Glutamatergic neuron (in vitro differentiated cells): ENCODE measurements at places on chromosomes 6 and 20.

GRCh38 chr6:56382416-56382940 is 135.1 kb upstream of the COL21A1 start:
- H3K4me3 ChIP-seq = no peak overlapping the region
- H3K27ac ChIP-seq = no peak overlapping the region
- no peaks in the 10 kb centered on the region for H3K27me3 ChIP-seq

DNA sequence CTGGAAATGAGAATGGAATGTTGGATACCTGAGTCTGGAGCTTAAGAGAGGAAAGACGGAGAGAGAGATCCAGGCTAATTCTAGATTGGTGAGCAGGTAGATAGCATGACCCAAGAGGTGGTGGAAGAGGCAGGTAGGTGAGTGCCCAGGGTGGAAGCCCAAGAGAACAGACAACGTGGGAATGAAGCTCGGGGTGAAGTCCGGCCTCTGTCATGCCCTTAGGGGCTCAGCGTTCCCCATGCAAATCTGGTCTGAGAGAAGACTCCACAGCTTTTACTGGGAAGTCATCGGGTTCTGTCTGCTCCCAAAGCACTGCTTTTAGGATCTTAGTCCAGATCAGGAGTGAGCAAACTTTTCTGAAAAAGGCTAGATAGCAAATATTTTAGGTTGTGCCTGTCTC is 3.6 kb downstream of the NELFCD start:
- peak overlapping the region; percentile 19 for H3K4me3 ChIP-seq
- H3K27me3 ChIP-seq = peaks cover 5% of the 10 kb centered on the region
- peaks cover 30% of the 10 kb centered on the region for H3K4me1 ChIP-seq
- DNase-seq = no peak

DNA sequence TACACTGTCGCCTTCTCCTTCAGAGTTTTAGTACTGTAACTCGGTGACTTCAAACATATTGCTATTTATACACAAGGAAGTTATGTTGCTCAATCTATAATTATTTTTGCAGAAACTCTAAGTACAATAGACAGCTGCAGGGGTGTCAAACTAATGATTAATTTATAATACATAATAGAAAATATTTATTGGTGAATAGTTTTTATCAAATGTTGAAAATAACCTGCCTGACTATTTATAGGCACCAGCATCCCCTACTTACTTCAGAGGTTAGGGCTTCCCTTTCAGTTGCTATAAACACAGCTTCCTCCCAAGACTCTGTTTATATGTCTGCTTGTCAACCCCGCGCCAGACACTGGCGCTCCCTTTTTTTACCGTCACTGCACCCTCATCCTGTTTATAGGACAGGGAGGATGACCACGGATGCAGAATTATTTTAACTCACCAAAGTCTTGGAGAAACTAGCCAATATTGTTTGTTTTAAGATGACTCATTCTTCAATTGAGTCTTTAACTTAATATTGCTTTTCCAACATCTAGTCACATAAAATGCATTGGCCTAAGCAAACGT is 225.0 kb downstream of the ALDH8A1 start:
- DNase-seq = no peak
- H3K27ac ChIP-seq = no peak overlapping the region
- H3K27me3 ChIP-seq = no peaks in the 10 kb centered on the region

DNA sequence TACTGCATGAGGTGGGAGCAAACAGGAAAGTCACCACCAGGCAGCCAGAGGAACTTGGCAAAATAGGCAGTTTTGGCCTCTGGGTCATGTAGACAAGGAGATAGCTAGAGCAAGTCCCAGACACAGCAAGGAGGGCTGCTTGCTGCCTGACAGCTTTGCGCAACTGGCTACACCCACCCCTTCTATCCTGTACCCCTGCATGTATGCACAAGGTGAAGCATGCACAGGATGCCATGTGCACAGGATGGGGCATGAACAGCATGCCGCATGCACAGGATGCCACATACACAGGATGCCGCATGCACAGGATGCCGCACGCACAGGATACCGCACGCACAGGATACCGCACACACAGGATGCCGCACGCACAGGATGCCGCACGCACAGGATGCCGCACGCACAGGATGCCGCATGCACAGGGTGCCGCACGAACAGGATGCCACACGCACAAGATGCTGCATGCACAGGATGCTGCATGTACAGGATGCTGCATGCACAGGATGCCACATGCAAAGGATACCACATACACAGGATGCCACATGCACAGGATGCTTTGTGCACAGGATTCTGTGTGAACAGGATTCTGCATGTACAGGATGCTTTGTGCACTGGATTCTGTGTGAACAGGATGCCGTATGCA is 104.9 kb upstream of the IYD start:
- H3K4me1 ChIP-seq = peaks cover 16% of the 10 kb centered on the region
- DNase-seq = no peak
- H3K36me3 ChIP-seq = no peaks in the 10 kb centered on the region
- H3K27ac ChIP-seq = no peak overlapping the region

DNA sequence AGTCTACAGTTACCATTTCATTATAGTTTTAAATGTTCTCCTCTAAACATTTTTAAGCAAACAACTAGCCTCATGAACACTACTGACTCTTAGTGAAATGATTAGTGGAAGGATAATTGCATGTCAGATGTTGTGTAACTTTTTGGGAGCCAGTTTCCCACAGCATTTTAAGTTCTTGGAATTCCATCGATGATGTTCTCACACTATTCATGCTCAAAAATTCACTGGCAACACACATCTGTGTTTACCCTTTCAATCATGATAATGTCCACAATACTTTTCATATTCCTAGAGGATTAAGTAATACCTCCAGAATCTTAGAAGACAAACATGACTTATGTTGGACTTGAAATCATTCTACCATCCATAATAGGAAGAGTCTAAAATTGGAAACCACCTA is 678.1 kb upstream of the ID4 start:
- H3K4me1 ChIP-seq = no peaks in the 10 kb centered on the region
- no peaks in the 10 kb centered on the region for H3K27me3 ChIP-seq
- H3K36me3 ChIP-seq = no peaks in the 10 kb centered on the region

DNA sequence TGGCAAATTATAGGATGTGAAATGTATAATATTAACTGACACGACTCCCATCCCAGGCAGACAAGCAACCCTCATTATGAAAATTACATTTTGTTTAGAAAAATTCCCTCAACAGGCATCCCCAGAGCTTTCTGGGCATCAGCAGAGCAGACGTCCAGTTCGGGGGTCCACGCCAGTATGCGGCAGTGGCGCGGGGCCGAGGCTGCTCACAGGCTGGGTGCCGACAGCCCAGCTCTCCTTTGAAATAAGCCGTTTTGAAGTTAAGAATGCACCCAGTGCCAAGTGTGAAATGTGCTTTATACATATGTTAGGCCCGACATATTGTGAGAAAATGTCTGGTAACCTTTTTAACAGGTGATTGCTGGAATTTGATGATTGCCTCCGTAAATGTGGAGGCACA is 50.4 kb downstream of the RPP40 start:
- H3K36me3 ChIP-seq = peaks cover 15% of the 10 kb centered on the region
- no peak for DNase-seq
- H3K27ac ChIP-seq = no peak overlapping the region
- H3K27me3 ChIP-seq = peaks cover 4% of the 10 kb centered on the region
- peaks cover 8% of the 10 kb centered on the region for H3K4me1 ChIP-seq
- no peak overlapping the region for H3K4me3 ChIP-seq

- no peaks in the 10 kb centered on the region for H3K36me3 ChIP-seq
- DNase-seq = no peak
- no peak overlapping the region for H3K4me3 ChIP-seq
- peaks cover 42% of the 10 kb centered on the region for H3K4me1 ChIP-seq
- H3K27ac ChIP-seq = no peak overlapping the region
- H3K27me3 ChIP-seq = peaks cover 2% of the 10 kb centered on the region
Measured at GRCh38 chr20:49674383-49675352, 39.0 kb downstream of the B4GALT5 start.

GRCh38 chr20:37230200-37230599 is 31.4 kb downstream of the GHRH start:
- H3K27me3 ChIP-seq = peaks cover 3% of the 10 kb centered on the region
- DNase-seq = no peak
- no peak overlapping the region for H3K27ac ChIP-seq
- no peak overlapping the region for H3K4me3 ChIP-seq
- H3K36me3 ChIP-seq = peaks cover 6% of the 10 kb centered on the region

DNA sequence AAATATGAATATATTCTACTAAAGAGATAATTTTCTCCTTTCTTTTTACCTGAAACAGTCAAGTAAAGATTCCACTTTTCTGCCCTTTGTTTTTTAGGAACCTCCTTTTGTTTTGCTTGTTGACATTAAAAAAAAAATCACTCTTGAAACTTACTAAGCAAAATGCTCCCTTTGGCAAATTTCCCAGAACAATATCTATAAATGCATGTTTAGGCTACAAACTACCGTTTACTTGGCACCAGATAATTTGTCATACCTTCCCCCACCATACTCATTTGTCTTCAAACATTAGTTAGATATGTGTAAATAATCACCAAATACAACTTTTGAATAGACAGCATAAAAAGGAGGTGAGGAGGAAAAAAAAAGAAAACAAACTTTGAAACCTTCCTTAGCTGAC is 604.7 kb downstream of the RFPL4B start:
- no peak overlapping the region for H3K4me3 ChIP-seq
- H3K27me3 ChIP-seq = no peaks in the 10 kb centered on the region
- H3K4me1 ChIP-seq = no peaks in the 10 kb centered on the region
- no peak overlapping the region for H3K27ac ChIP-seq
- no peaks in the 10 kb centered on the region for H3K36me3 ChIP-seq

DNA sequence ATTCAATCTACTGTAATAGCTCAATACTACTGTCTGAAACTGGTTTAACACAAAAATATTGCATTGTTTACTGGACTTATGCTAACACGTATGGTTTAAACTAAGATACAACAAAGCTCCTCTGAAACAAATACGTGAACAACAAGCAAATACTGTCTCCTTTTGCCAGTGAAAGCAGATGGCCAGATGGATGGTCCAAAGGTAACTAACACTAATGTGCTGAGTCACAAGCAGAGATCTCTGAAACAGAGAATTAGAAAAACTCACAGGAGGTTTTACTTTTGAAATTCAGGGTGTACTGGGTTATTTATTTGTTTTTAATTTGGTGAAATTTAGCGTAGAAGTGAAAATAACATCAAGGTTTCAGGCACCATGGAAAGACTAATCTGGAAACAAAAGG is 124.3 kb upstream of the SOX4 start:
- no peak for DNase-seq
- peaks cover 4% of the 10 kb centered on the region for H3K27me3 ChIP-seq
- H3K27ac ChIP-seq = peak overlapping the region; percentile 56
- H3K4me3 ChIP-seq = no peak overlapping the region
- H3K4me1 ChIP-seq = peaks cover 14% of the 10 kb centered on the region

GRCh38 chr6:84050408-84050807 is 16.8 kb downstream of the MRAP2 start:
- H3K27me3 ChIP-seq = peaks cover 15% of the 10 kb centered on the region
- H3K4me3 ChIP-seq = no peak overlapping the region
- H3K27ac ChIP-seq = peak overlapping the region; percentile 52
- peaks cover 39% of the 10 kb centered on the region for H3K4me1 ChIP-seq
- DNase-seq = no peak

- no peaks in the 10 kb centered on the region for H3K27me3 ChIP-seq
- no peaks in the 10 kb centered on the region for H3K36me3 ChIP-seq
- no peaks in the 10 kb centered on the region for H3K4me1 ChIP-seq
- no peak overlapping the region for H3K4me3 ChIP-seq
Measured at GRCh38 chr6:161866570-161866969, 592.7 kb upstream of the AGPAT4 start.

- H3K4me3 ChIP-seq = no peak overlapping the region
- H3K27ac ChIP-seq = no peak overlapping the region
- H3K27me3 ChIP-seq = peaks cover 1% of the 10 kb centered on the region
Measured at GRCh38 chr6:149168968-149169367, 148.5 kb upstream of the TAB2 start.

- H3K4me3 ChIP-seq = no peak overlapping the region
- peaks cover 14% of the 10 kb centered on the region for H3K4me1 ChIP-seq
- no peak overlapping the region for H3K27ac ChIP-seq
- no peaks in the 10 kb centered on the region for H3K36me3 ChIP-seq
- no peaks in the 10 kb centered on the region for H3K27me3 ChIP-seq
Measured at GRCh38 chr6:16121339-16121738, 7.5 kb upstream of the MYLIP start.

DNA sequence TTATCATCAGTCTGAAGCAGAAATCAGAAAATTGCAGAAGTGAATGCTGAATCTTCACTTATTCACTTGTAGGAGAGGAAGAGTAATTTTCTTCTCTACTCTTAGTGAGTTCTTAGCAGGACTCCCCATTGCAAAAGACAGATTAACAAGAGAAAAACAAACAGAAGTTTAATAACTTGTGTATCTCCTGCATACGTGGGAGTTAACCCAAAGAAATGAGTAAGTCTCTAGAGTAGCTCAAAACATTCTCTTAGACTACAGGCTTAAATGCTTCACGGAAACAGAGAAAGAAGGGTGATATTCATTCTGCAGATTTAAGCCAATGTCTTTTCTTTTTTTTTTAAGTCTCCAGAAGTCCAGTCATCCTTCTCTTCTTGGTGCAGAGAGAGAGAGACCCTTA is 97.9 kb upstream of the TMEM181 start:
- no peak overlapping the region for H3K27ac ChIP-seq
- peaks cover 4% of the 10 kb centered on the region for H3K27me3 ChIP-seq
- H3K4me3 ChIP-seq = no peak overlapping the region
- no peaks in the 10 kb centered on the region for H3K36me3 ChIP-seq

DNA sequence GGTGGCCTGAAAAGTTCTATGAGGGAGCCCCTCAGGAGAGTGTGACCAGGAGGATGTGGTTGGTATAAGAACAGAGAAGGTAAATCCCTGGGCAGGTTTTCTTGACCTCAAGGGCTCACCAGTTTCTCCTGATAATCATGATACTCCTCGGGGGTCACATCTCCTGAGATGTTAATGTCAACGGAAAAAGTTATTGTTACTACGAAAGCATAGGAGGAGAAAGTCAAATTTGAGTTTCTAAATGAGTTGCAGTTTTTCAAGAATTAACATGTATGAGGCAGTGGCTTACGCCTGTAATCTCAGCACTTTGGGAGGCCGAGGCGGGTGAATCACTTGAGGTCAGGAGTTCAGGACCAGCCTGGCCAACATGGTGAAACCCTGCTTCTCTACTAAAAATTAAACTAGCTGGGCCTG is 23.4 kb downstream of the MGME1 start:
- no peak overlapping the region for H3K27ac ChIP-seq
- peaks cover 3% of the 10 kb centered on the region for H3K4me1 ChIP-seq
- H3K36me3 ChIP-seq = no peaks in the 10 kb centered on the region
- no peak for DNase-seq

DNA sequence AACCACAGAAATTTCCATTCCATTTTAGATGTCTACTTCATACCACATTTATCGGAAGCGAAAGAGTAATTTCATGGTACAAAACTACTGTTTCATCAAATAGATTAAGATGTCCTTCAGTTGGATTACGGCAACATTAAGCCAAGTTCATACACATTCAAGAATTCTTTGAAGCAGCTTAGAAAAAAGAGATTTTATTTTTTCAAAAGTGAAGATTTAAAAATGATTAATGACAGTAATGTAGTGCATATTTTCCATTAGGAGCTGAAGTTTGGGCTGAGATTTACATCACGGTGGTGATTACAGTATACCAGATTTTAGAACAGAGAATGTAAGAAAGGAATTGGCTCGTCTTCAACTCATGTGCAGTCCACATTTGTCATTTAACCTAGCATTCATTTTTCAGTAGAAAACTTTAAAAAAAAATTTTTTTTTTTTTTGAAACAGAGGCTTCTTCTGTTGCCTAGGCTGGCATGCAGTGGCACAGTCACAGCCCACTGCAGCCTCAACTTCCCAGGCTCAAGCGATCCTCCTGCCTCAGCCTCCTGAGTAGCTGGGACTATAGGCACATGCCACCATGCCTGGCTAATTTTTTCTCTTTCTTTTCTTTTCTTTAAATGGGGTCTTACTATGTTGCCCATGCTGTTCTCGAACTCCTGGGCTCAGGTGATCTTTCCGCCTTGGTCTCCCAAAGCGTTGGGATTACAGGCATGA is 1.9 kb downstream of the SYNJ2 start:
- H3K4me3 ChIP-seq = peak overlapping the region; percentile 39
- no peak overlapping the region for H3K27ac ChIP-seq
- peaks cover 10% of the 10 kb centered on the region for H3K27me3 ChIP-seq
- no peaks in the 10 kb centered on the region for H3K36me3 ChIP-seq
- peaks cover 8% of the 10 kb centered on the region for H3K4me1 ChIP-seq
